ENCODE measurements at places on chromosomes 1 and 21.
A peak's percentile ranks its signal among the peaks of the same experiment; 100 is the strongest.

- no peak for DNase-seq
Observed at GRCh38 chr1:41559331-41559730, 74.8 kb upstream of the EDN2 start.

DNA sequence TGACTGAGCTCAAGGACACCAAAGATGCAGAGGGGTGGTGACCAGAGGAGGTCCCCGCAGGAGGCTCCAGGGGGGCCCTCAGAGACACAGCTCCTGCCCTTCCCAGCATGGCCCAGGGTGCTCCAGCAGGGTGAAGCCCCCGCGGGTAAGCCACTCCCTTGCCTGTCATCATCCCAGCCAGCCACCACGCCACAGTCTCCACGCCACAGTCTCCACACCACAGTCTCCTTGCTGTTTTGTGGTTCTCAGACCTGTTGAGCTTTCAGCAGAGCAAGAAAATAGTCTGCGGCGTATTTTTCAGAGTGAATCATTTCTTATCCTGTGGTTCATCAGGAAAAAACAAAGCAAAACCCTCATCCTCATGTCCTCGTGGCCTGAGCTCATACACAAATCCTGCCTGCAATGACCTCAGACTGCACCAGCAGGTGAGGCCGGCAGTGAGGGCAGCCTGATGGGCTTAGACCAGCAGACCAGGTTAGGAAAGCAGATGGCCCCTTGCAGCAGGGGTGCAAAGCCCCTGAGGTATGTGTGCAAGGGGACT, 25.7 kb upstream of the ABCG1 start:
- DNase-seq = no peak

DNA sequence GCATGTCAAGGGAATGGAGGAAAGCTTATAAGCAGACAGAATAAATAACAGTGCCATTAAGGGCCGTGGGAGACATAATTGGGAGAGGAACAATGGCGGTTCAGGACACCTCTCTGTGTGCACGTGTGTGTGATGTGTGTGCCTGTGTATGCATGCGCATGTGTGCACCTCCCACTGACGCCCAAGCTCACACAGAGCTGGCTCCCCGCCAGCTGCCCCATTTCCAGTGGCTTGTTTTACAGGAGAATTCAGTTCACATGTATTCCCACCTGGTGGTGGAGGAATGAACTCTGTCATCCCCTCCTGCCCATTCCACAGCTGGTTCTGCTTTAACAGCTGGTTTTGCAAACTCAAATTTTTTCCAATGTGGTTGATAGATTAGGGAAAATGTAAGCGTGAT, 262.2 kb downstream of the AJAP1 start:
- no peak for DNase-seq

DNA sequence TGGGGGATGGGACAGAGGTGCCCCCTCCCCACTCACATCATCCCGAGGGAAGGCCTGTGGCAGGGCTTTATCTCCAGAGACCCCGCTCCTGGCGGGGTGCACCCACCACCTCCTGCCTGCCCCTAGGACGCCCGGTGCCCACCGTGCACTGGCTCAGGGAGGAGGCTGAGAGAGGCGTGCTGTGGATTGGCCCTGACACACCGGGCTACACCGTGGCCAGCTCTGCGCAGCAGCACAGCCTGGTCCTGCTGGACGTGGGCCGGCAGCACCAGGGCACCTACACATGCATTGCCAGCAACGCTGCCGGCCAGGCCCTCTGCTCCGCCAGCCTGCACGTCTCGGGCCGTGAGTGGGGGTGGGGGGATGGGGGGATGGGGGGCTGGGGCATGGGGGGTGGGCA, 71.7 kb downstream of the TRIM11 start:
- DNase-seq = no peak

GRCh38 chr21:36828891-36829515, 130.1 kb downstream of the SIM2 start:
- peak; percentile 40 for DNase-seq

GRCh38 chr1:6097117-6097595, 51.5 kb downstream of the KCNAB2 start:
- no peak for DNase-seq
